Gastrocnemius medialis (tissue), 4 donors: ENCODE measurements at places on chromosomes 5 and 9.

DNA sequence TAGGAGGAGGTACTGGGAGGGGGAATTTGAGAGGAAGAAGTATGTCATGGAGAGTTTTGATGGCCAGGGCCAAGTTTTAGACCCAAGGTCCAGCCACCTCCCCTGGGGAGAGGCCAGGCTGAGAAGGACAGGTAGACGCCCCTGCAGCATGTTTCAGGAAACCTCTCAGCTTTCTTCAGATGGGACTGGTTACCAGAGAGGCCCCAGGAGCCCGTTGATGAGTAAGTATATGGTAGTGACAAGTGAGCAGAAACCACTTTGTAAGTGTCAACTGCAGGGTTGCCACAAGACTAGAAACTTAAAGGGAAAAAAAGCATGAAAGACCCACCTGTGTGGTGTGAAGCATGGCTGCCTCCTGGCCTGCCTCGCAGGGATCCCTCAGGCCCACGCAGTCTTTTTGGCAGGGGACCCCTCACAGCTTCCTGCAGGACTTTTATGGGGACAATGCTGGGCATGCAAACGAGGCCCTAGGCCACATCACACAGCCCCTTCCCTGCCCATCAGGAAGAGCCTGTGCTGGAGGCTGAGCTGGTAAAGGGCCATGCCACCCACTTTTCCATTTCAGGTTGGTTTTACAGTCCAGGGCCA, 255.9 kb downstream of the FSTL4 start:
- DNase-seq, result no peak

- no peak for DNase-seq
These were observed 130.6 kb upstream of the PDE4D start for GRCh38 chr5:60024104-60024503.

GRCh38 chr5:7897014-7897600, 28.2 kb downstream of the MTRR start:
- no peak for DNase-seq

DNA sequence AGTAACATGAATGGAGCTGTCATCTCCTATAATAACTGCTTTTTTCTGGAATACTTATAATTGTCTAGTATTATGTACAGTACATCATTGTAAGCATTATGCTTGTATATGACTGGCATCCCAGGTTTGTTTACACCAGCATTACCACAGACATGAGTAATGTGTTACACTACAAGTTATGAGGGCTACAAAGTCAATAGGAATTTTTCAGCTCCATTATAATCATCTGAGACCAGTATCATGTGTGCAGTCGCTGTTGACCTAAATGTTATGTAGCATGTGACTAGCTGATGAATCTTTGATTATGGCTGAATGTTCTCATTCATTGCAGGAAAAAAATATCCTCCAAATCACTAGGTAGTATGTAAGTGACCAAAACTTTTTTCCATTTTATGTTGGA, 2.2 kb downstream of the ZCCHC9 start:
- no peak for DNase-seq

- no peak for DNase-seq
These were observed 442.4 kb downstream of the KIF4B start for GRCh38 chr5:155455791-155456514.

DNA sequence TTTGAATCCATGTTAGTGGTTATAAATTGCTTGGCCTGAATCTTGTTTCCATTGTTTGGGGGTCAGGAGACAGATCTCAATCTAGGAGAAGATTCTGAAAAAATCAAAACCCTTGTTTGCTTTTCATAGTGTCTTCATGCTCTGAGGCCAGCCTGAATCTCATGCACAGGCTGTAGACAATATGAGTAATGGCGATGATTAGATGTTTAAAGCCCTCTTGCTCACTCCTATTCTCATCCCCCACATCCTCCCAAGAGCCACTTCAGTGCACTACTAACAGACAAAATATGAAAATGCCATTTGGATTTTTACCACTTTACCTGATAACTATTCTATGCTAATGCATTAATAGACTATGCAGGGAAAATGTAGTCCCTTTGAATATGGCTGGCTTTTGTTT, 129.4 kb downstream of the NUDT12 start:
- DNase-seq, result no peak

DNA sequence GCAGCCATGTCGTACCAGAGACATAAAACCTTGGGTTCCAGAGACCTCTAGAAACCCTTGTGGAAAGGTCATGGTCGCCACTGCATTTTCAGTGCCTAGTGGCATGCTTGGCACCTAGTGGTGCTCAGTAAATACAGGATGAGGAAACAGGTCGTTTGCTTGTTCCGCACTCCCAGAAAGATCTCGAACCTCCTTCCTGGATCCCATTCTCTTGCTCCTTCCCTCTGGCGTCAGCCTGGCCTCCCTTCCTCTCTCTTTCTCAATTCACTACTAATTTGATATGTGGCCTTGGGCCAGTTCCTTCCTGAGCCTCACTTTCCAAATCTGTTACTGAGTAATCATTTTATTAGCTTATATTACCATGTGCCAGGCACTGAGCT, 4.4 kb downstream of the NDST1 start:
- DNase-seq, result no peak

DNA sequence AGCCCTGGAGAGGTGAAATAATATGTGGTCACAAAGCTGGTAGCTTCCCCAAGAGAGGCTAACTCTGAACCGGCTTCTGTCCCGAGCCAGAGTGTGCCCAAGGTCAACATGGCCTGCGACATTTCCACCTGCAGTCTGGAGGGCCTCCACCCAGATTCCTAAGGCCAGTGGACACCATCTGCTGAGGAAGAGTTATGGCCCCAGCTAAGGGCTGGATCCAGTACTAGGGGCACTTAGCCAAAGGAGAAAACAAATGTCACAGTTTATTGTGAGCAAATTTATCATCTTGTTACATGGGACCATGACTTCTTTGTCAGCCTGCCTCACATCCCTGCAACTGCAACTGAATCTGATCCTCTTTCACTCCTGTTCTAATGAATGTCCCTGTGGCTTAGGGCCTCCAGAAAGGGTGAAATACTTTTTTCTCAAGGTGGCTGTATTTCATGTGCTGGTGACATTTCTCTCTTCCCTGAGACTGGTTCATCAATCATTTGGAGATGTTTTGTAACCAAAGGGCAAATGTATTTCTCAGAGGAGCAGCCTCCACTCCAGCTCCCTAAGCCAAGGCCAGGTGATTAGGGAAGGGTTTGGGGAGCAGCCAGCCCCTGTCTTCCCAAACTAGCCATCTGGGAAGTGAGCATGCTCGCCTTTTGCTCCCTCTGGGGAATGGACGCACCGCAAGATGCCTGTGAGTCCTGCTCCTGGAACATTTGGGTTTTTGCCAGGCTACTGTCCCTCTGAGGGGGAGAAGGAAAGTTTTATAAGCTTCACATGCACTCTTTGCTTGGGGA, 148.3 kb downstream of the CMYA5 start:
- DNase-seq, result no peak

- no peak for DNase-seq
These were observed 387.4 kb downstream of the CETN3 start for GRCh38 chr5:90022002-90022710.

DNA sequence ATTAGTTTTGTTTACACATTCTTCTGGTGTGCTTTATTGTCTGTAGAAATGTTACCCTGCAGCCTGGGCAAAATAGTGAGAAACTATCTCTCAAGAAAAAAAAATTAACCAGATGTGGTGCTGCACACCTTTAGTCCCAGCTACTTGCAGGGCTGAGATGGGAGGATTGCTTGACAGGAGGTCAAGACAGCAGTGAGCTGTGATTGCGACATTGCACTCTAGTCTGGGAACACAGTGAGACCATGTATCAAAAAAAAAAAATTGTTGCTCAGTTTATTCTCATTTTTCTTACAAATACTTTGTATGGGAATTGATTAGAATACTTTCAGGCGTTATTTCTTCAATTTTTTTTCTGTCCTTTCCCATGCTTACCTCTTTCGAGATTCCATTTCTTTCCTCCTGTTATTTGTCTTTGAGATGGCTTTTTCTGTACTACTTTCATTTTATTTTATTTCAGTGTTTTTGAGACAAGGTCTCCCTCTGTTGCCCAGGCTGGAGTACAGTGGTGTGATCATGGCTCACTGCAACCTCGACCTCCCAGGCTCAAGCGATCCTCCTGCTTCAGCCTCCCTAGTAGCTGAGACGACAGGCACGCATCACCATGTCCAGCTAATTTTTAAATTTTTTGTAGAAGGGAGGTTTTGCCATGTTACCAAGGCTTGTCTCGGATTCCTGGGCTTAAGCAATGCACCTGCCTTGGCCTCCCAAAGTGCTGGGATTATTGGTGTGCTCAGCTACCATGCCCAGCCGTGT, 24.9 kb downstream of the TENT2 start:
- DNase-seq, result no peak

DNA sequence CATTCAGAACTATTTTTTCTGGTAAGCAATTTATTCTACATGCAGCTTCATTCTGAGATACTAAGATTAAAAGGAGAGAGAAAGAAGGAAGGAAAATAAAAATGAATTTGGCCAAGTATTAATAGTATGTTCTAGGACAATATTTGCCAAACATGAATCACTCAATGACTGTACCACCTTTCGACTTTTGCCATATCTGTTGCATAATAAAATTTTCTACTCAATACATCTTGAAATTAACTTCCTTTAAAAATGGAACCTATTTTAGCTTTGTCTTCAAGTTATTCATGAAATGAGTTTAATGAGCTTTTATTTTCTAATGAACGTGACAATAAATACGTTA, 111.8 kb downstream of the MARCHF3 start:
- no peak for DNase-seq

DNA sequence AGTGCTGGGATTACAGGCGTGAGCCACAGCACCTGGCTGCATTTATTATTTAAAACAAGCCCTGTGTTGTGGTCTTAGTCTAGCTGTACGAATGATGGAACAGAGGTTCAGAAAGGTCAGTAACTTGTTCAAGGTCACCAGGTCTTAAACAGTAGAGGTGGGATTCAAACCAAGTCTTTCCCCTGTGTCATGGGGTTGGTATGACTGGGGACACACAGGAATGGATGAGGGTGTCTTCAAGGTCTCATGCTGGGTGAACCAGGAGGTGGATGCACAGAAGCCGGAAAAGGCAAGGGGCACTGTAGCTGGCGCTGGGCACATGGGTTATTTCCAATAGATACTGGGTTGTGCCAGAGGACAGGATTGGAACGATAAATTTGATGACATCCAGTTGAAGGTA, 32.2 kb upstream of the TJP2 start:
- no peak for DNase-seq

- DNase-seq, result no peak
These were observed 21.2 kb upstream of the MARCHF6 start for GRCh38 chr5:10332301-10332700.

DNA sequence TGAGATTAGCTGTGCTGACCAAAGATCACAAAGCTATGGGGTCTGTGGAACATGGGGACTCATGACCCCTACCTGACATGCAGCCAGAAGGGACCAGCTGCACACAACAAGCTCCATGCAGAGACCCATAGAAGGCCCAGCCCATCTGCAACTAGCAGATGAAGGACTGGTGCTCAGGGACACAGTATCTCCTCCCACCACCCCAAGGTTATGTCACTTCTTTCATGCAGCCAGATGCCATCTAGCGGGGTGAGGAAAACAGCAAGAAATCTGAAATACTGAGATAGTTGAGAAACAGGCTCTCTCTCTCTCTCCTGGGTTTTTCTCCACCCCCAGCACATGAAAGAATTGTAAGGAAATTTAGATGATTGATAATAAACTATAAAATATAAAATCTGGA, 161.3 kb upstream of the DAPK1 start:
- DNase-seq, result no peak

- no peak for DNase-seq
These were observed 45.7 kb downstream of the TMEM174 start for GRCh38 chr5:73218552-73219171.

- no peak for DNase-seq
These were observed 116.1 kb upstream of the BNC2 start for GRCh38 chr9:16986556-16986955.

GRCh38 chr5:176365351-176366231, at the start of gene ARL10:
ARL10 (plus strand) TSS chr5:176365487; CDS start chr5:176365564, 77 bp downstream.
- no peak for DNase-seq

- no peak for DNase-seq
These were observed 88.7 kb upstream of the PIK3R1 start for GRCh38 chr5:68126886-68127285.

GRCh38 chr9:107222020-107222522, 61.0 kb upstream of the RAD23B start:
- DNase-seq, result no peak

- no peak for DNase-seq
These were observed 235.6 kb downstream of the SPOCK1 start for GRCh38 chr5:137263371-137264005.

DNA sequence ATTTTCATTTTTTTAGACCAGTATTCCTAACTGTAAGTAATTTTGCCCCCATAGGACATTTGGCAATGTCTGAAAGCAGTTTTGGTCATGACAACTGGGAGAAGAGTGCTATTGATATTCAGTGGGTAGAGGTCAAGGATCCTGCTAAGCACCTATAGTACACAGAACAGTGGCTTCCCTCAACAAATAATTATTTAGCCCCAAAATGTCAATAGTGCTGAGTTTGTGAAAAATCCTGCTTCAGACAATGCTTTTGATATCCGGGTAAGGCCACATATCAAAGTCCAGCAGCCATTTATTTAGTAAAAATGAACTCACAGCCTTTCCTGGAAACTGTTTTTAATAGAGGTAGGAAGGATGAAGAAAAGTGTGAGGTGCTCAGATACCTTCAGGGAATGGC, 8.1 kb upstream of the TARS1 start:
- DNase-seq, result no peak

GRCh38 chr9:38707885-38708637, 11.9 kb downstream of the FAM240B start:
- DNase-seq, result no peak

DNA sequence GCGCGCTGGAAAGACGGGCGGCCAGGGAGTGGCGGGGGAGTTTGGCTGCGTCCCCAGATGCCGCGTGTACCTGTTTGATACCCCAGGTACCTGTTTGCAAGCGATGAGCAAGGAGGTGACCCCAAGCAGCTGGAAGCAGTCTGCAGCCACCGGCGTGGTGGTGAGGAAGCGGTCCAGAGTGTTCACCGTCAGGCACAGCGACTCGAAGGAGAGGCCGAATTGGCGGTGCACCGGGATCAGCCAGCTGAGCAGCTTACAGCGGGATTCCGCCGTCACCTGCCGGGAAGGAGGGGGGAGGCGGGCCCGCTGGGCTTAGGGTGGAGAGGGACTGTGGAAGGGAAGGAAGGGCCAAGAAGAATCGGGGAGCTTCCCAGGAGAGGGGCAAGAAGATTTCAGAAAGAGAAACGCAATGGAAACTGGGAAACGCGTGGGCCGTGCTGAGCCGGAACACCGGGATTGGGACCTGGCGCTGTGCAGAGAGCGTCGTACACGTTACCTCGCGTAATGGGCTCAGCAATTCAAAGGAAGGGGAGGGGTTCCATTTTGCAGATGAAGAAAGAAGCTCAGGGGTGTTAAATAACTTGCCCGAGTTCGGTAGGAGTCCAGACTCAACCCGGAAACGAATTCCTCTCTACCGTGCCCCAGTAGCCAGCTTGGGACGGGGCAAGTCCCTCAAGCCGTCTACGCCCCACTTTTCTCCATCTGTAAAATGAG, 980 bp downstream of the CCNO start:
- DNase-seq, result no peak

DNA sequence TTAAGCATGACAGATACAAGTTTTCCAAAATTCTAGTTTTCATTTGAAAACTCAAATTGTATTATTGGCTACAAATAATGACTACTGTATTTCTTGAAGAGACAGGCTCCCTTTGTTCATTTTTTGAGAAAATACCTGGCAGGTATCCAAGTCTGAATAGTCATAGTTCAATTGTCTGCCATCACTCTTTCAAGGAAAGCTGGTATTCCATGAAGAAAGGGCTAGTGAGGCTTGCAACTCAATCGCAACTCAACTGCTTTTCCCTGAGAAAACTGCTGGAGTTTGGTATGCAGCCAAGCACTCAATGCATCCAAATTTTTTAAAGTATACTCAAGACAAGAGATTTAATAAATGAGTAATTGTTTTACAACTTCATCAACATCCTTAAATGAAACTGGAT, 61.4 kb upstream of the TRIO start:
- DNase-seq, result no peak
